ENCODE measurements at places on chromosomes 4 and X.
A peak's percentile ranks its signal among the peaks of the same experiment; 100 is the strongest.

DNA sequence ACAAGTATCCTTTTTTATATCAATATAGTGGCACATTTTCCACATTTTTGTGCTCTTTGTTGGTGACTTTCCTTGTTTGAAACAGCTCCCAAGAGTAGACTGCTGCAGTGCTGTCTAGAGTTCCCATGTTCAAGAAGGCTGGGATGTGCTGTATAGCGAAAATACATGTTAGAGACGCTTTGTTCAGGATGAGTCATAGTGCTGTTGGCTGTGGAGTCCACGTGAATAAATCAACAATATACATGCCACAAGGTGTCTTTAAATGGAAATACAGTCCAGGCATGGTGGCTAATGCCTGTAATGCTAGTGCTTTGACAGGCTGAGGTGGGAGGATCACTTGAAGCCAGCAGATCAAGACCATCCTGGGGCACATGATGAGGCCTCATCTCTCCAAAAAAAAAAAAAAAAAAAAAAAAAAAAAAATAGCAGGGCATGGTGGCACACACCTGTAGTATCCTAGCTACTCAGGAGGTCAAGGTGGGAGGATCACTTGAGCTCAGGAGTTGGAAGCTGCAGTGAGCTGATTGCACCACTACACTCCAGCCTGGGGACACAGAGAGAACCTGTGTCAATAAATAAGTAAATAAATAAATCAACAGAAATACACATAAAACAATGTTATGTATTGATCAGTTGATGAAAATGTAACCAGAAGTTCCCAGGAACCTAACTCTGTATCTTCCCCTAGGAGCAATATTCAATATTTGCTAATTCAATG lies 256.8 kb upstream of the STS start:
- H3K27me3 ChIP-seq = no peaks in the 10 kb centered on the region
- DNase-seq = no peak
- no peaks in the 10 kb centered on the region for H3K36me3 ChIP-seq
- H3K4me3 ChIP-seq = no peak overlapping the region

DNA sequence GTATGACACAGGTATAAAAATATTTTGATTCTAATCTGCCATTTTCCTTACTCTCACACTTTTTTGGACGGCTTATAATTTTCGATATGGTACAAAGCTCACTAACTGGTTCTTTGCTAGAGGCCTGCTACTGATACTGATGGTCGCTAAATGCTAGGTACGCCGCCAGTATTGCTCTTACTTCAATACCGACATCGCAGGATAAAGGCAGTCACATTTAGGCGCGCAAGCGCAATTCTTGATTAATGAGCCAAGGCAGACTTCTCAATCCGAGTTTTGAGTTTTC lies 557 bp upstream of the USP38 start:
- peak overlapping the region; percentile 72 for H3K4me3 ChIP-seq
- DNase-seq = no peak
- peaks cover 34% of the 10 kb centered on the region for H3K4me1 ChIP-seq
- H3K36me3 ChIP-seq = peaks cover 4% of the 10 kb centered on the region

GRCh38 chrX:148878371-148878770 lies 378.0 kb downstream of the AFF2 start:
- no peak overlapping the region for H3K4me3 ChIP-seq
- H3K27ac ChIP-seq = no peak overlapping the region
- H3K36me3 ChIP-seq = no peaks in the 10 kb centered on the region
- no peak for DNase-seq

DNA sequence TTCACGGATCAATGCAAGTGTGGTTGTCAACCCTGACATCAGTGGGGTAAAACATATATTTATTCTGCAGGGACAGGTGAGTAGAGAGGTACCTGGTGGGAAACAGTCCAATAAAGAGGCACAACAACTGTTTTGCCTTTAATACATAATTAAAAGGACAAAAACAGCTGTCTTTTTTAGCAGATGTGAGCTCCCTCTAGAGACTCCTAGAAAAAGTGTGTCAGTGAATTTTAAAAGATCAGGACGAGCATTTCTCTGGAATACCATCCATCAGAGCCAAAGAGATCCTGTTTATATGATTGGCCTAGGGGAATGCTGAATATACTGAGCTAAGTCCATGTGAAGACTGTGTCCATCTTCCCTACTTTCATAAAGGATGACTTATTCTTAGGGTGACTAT lies 58.3 kb downstream of the TMEM144 start:
- H3K4me1 ChIP-seq = no peaks in the 10 kb centered on the region
- no peaks in the 10 kb centered on the region for H3K36me3 ChIP-seq
- no peak overlapping the region for H3K27ac ChIP-seq
- H3K4me3 ChIP-seq = no peak overlapping the region
- H3K27me3 ChIP-seq = no peaks in the 10 kb centered on the region
- no peak for DNase-seq

GRCh38 chrX:151336809-151337208 lies 60.2 kb upstream of the VMA21 start:
- H3K27ac ChIP-seq = no peak overlapping the region
- no peaks in the 10 kb centered on the region for H3K4me1 ChIP-seq
- no peaks in the 10 kb centered on the region for H3K36me3 ChIP-seq
- no peak for DNase-seq
- H3K4me3 ChIP-seq = no peak overlapping the region

DNA sequence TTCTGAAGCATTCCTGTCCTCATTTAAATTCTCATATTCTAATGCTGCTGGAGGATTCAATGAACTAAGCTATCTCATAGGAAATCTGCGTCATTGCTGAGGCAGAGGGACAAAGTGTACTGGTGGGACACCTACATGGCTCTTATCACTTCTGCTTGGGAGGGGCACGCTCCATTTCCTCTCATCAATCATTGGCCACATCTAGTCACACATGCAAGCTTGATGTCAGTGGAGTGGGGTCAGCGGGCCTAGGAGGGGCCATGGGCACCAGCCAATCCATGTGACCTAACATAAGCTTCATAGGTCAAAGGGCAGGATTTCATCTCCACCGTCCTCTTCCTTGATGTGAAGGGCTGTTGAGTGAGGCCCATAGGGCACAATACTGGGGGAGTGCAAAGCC lies 21.4 kb downstream of the BEX3 start:
- H3K4me1 ChIP-seq = peaks cover 6% of the 10 kb centered on the region
- no peaks in the 10 kb centered on the region for H3K36me3 ChIP-seq
- no peak overlapping the region for H3K4me3 ChIP-seq
- H3K27me3 ChIP-seq = no peaks in the 10 kb centered on the region

- no peak overlapping the region for H3K4me3 ChIP-seq
- H3K36me3 ChIP-seq = no peaks in the 10 kb centered on the region
- peak; percentile 58 for DNase-seq
- peaks cover 59% of the 10 kb centered on the region for H3K4me1 ChIP-seq
Observed at GRCh38 chr4:8355306-8355705, 85.2 kb downstream of the ACOX3 start.

DNA sequence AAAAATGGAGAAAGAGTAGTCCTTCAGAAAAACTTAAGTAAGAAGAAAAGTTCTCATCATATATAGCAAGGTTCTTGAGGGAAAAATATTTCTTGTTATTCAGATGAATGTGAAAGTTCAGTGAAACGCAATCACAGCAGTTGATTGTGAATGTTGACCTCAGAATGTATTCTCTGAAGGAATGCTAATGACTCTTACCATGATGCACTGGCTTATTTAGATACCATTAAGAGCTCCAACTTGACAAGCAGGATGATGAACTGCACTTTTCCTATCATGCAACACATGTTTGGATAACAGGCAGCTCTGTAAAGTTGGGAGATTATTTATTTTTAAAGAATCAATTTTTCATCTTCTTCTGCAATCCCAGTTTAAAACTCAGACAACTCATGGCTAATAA lies 115.5 kb upstream of the MYOZ2 start:
- no peaks in the 10 kb centered on the region for H3K36me3 ChIP-seq
- DNase-seq = no peak
- H3K4me1 ChIP-seq = peaks cover 5% of the 10 kb centered on the region
- no peaks in the 10 kb centered on the region for H3K27me3 ChIP-seq

GRCh38 chrX:77694491-77694890 lies 91.5 kb downstream of the ATRX start:
- 0 out of 2 replicates have a peak, but pooled peaks cover 7% of the 10 kb centered on the region for H3K36me3 ChIP-seq
- no peaks in the 10 kb centered on the region for H3K4me1 ChIP-seq
- H3K4me3 ChIP-seq = no peak overlapping the region
- no peak for DNase-seq
- no peak overlapping the region for H3K27ac ChIP-seq

GRCh38 chr4:47650584-47651130 lies 165.6 kb downstream of the ATP10D start:
- H3K27me3 ChIP-seq = no peaks in the 10 kb centered on the region
- H3K4me3 ChIP-seq = no peak overlapping the region
- no peak overlapping the region for H3K27ac ChIP-seq
- no peak for DNase-seq
- no peaks in the 10 kb centered on the region for H3K4me1 ChIP-seq

DNA sequence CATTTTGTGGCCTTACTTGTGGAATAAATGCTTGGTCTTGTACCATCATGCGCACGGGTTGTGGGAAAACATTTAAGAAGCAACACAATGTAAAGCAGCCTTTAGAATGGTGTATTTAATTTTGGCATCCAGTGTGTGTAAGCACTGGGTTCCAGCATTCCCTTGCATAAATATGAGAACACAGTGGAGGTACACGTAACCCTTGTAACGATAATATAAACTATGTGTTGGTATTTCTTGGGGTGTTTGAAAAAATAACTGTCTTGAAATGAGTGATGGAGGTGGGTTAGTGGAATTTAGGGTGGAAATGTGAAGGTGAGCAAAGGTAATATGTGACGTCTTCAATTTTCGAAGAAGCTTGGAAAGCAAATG lies 2.1 kb downstream of the DCUN1D4 start:
- H3K27ac ChIP-seq = peak overlapping the region; percentile 65
- H3K36me3 ChIP-seq = no peaks in the 10 kb centered on the region
- peaks cover 9% of the 10 kb centered on the region for H3K4me1 ChIP-seq
- no peak for DNase-seq
- peak overlapping the region; percentile 73 for H3K4me3 ChIP-seq

GRCh38 chr4:110704748-110705439 lies 82.0 kb upstream of the PITX2 start:
- no peaks in the 10 kb centered on the region for H3K4me1 ChIP-seq
- no peak for DNase-seq
- H3K4me3 ChIP-seq = no peak overlapping the region
- no peak overlapping the region for H3K27ac ChIP-seq
- no peaks in the 10 kb centered on the region for H3K27me3 ChIP-seq

DNA sequence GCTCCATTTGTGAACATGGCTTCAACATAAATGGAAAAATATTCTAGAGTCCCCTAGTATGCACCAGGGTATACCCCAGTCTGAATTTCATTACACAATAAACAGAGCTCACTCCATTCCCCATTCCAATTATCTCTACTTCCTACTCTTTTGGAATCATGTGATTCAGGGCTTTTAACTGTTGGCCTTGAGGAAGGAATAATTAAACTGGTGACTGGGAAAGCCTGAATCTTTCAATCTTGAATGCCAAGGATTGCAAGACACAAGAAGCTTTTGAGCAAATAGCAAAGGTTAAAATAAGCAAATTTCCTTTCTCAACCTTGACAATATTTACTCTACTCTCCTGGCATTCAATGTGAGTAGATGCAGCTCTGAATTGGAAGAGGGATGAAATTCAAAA lies 77.5 kb upstream of the INPP4B start:
- no peak overlapping the region for H3K4me3 ChIP-seq
- no peaks in the 10 kb centered on the region for H3K36me3 ChIP-seq
- no peaks in the 10 kb centered on the region for H3K27me3 ChIP-seq
- DNase-seq = no peak

DNA sequence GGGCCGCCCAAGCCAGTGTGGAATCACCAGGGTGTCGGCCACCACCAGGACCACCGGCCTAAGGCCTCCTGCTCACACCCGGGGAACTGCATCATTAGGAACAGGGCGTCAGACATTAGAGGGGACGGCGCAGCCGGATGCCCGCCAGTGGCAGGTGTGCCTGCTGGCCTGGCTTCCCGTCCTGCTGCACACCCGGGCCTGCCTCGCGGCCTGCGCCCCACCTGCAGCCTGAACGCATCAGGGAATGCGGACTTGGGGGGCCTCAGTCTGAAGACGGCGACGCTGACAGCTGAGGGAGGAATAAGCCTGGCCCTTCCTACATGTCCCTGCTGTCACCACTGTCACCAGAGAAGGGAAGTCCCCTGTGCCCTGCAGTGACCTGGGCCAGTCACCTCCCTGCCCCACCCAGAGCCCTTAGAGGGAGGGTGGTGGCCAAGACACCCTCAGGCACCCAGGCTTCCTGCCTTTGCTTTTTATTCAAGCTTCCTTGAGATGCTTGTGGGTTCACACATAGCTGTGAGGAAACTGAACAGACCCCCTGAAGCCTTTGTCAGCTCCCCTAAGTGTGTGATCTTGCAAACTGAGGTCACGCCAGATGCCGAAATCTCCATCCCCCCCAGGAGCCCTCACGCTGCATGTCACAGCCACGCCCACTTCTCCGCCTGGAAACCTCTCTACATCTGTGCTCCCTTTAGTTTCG lies 3.2 kb downstream of the DGKQ start:
- H3K4me1 ChIP-seq = peaks cover 14% of the 10 kb centered on the region
- H3K4me3 ChIP-seq = no peak overlapping the region
- no peaks in the 10 kb centered on the region for H3K27me3 ChIP-seq

DNA sequence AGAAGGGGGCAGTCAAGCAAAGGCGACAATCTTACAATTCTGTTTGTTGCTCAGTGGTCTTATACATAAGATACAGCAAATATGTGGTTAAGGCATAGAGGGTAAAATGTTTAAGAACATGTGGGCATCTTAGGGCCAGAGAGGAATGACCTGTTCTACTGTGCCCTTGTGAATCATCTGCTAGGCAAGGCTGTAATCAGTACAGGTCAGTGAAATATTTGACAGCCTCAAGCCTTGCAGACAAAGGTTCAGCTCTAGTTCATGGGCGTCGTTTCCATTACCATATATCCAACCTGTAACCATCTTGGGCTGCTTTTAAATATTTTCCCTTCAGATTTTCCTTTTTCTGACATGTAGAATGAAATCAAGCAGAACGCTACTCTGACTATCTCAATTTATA lies 37.3 kb downstream of the AGA start:
- H3K4me1 ChIP-seq = no peaks in the 10 kb centered on the region
- H3K4me3 ChIP-seq = no peak overlapping the region
- no peaks in the 10 kb centered on the region for H3K36me3 ChIP-seq
- H3K27me3 ChIP-seq = no peaks in the 10 kb centered on the region
- DNase-seq = no peak
- no peak overlapping the region for H3K27ac ChIP-seq

DNA sequence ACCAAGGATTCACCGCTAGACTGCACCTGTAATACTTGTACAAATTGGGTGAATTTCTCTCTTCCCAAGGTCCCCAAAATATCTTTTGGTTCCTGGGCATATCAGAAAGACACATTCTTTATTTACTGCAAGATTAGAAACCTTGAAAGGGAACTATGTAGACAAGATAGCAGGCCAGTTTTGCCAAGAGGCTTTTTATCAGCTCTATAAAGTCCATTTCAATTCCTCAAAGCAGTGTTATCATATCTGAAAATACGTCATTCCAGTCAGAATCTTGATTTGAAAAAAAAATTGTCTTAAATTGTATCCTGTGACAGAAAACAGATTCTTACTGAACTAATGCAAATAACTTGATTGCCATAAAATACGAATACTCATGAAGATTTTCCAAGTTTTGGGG lies 37.0 kb upstream of the NSG1 start:
- H3K36me3 ChIP-seq = no peaks in the 10 kb centered on the region
- no peaks in the 10 kb centered on the region for H3K4me1 ChIP-seq
- peaks cover 56% of the 10 kb centered on the region for H3K27me3 ChIP-seq
- no peak overlapping the region for H3K27ac ChIP-seq
- H3K4me3 ChIP-seq = no peak overlapping the region

GRCh38 chr4:20813700-20814099 lies 113.4 kb downstream of the PACRGL start:
- no peaks in the 10 kb centered on the region for H3K36me3 ChIP-seq
- H3K4me3 ChIP-seq = no peak overlapping the region
- no peaks in the 10 kb centered on the region for H3K27me3 ChIP-seq
- no peaks in the 10 kb centered on the region for H3K4me1 ChIP-seq
- no peak overlapping the region for H3K27ac ChIP-seq
- DNase-seq = no peak

Data from PC-9 (cell line).